ENCODE measurements at places on chromosomes 11 and 22. TPM values are rescaled to one million over a fixed set of nuclear protein-coding genes. Genes with fewer than 3 reads are reported as not detected.

GRCh38 chr11:125257190-125257579 is 92.6 kb downstream of the PKNOX2 start:
- DNase-seq, result no peak

- no peak for DNase-seq
Observed at GRCh38 chr11:32884770-32885384, 7.7 kb upstream of the QSER1 start.

GUCY1A2 gene
- total RNA-seq, result under 0.01 TPM

DNA sequence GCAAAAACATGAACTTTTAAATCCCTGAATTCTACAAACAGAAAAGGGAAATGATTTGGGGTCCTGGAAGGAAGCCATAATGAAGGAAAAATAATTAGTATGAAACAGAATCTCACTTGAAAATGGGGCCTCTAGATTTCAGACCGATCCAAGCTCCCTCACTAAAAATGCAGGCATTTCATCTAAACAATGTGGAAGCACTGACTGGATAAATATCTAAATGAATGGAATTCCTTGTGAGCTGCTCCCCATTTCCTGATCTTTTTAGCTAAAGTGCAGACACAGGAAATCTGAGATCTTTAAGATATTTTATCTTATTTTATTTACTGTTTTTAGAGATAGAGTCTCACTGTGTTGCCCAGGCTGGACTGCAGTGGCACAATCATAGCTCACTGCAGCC is 1255.8 kb downstream of the LRRC4C start:
- DNase-seq, result no peak
